Activated T-cell treated with anti-CD3 and anti-CD28 coated beads, Interleukin-2, amount 50 U/mL, for 48 hours (primary cell): ENCODE measurements at places on chromosomes 12 and 14.

DNA sequence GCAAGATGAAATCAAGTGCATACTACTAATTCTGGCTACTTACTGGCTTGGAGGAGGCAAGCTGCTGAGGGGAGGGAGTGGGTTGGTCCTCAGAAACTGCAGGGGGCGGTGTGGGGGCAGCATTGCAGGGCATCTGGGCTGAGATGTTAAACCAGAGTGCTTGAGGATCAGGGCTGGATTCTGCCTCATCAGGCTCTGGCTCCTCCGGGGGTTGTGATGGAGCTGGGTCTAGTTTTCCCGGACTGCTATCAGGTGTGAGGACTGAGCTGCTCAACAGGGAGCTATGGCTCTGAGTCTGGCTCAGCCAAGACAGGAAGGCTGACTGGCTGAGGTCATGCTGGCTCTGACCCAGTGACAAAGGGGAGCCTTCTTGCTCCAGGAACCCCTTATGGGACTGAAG lies 28.6 kb downstream of the BAZ2A start:
- no peak for DNase-seq

- no peak for DNase-seq
Measured at GRCh38 chr12:84644908-84645307, 267.7 kb downstream of the SLC6A15 start.

DNA sequence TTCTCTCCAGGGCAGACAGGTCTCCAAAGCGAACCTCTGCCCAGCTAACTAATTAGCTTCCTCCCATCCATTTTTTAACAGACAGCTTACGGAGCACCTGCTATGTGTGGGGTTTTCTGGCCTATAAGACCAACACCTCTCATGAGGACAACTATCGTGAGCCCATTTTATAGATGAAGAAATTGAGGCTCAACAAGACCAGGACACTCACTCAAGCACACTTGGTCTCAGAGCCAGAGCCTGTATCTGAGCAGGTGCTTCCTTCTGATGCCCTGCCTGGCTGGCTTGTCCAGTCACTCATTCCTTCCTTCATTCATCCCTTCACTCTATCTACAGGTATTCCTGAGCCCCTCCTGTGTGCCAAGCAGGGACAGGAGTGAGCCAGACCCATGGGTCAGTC lies 6.1 kb downstream of the TRPV4 start:
- no peak for DNase-seq

- no peak for DNase-seq
Measured at GRCh38 chr12:26068503-26068902, 56.3 kb downstream of the BHLHE41 start.

DNA sequence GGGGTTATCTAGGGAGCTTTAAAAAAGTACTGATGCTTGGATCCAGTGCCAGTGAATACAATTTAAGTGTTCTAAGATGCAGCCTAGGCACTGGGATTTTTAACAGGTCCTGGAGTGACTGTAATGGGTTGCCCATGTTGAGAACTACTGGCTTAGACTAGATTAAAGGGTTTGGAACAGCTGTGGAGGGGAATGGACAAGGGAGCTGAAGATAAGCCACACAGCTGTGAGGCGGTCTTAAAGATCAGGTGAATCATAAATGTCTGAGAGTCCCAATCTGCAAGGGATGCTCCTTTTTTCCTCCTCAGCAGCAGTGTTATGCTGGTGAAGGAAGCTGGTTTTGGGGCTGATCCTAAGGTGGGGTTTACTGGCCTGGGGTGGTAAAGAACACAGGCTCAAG lies 35.5 kb upstream of the FRMD6 start:
- no peak for DNase-seq

DNA sequence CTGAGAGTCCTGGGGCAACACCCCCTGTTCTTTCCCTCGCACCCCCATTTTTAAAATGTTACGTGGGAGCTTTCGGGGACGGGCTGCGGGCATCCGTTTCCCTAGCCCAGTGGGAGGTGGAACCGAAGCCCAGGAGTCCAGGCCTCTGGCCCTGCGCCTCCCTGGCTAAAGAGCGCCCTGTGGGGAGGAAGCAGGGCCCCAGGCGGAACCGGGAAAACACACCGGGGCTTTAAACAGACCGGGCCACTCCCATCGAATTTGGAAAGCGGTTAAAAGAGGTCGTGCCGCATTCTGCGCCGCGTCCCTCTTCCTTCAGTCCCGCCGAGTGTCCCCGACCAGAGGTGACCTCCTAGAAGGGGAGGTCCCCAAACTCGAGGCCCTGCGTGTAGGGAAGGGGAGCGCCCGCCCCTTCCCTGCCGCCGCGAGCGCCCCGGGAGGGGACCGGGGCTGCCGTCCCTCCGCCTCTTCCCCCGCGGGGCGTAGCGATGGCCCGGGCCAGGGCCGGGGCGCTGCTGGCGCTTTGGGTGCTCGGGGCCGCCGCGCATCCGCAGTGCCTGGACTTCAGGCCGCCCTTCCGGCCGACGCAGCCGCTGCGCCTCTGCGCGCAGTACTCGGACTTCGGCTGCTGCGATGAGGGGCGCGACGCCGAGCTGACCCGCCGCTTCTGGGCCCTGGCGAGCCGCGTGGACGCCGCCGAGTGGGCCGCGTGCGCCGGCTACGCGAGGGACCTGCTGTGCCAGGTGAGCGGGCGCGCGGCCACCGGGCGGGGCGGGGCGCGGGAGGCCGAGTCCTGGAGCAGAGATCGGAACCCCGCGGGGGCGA lies at the start of gene HHIPL1:
Gene HHIPL1, plus strand, starts transcription at position 407 of the 822 bp plus-strand sequence. Its CDS starts 79 bp downstream, at position 486.
- no peak for DNase-seq

GRCh38 chr14:94768521-94769390 lies 1.2 kb downstream of the GSC start:
- DNase-seq = peak; percentile 55

DNA sequence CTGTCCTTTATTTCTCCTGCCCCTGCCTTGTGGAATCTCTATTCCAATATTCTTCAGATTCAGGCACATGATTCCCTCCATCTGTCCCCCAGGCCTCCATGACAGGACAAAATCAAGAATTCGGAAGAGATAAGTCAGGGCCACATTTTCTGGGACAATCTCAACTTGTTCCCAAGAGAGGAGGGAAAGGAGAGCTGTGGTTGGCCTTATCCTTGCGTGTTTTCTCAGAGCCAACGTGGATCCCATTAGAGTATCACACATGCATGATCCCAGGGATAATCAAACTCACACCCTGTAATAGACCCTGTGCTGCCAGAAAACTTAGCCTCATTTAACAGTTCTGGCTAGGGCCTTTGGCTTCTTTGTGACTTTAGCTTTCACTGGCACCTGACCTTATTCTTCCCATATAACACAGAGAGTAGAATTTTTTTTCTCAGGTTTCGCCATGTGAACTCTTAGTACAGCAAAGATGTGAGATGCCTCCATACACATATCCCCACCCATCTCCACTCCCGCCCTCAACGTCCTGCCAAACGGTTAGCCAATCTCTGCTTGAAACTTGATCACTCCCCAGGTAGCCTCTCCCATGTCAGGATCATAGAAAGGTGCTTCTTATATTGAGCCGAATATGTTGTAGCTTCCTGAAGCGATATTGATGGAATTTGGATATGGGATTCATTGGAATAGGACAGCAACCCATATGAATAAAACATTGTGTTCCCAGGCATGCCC lies 6.7 kb upstream of the KRT1 start:
- DNase-seq = no peak

GRCh38 chr14:57246933-57247657 lies 21.6 kb downstream of the EXOC5 start:
- no peak for DNase-seq

DNA sequence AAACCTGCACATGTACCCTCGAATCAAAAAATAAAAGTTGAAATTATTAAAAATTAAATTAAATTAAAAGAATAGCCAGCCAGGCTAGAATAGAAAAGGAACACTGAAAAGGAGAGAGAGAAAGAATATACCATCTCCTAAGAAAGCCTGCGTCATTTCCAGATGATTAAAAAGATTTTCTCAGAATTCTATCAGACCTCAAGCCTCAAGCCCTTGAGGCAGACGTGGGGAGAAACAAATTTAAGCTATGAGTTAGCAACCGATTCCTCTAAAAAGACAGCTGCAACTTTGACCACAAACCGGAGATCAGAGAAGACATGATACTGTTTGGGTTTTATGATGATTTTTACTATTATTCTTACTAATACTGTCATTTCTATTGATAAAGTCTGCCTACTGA lies 138.3 kb downstream of the KSR2 start:
- no peak for DNase-seq

DNA sequence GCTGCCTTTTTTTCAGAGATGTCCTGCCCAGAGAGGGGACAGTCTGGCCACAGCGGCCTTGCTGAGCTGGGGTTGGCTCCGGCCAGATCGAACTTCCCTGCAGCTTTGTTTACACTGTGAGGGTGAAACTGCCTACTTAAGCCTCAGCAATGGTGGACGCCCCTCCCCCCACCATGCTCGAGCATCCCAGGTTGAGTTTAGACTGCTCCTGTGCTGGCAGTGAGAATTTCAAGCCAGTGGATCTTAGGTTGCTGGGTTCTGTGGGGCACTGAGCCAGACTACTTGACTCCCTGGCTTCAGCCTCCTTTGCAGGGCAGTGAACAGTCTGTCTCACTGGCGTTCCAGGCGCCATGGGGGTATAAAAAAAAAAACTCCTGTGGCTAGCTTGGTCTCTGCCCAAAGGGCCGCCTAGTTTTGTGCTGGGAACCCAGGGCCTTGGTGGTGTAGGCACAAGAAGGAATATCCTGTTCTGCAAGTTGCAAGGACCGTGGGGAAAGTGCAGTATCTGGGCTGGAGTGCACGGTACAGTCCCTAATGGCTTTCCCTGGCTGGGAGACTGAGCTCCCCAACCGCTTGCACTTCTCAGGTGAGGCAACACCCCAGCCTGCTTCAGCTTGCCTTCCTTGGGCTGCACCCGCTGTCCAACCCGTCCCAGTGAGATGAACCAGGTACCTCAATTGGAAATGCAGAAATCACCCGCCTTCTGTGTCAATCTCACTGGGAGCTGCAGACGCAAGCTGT lies 79.1 kb downstream of the LRIG3 start:
- no peak for DNase-seq

GRCh38 chr12:24378548-24379407 lies 429.3 kb upstream of the SOX5 start:
- no peak for DNase-seq

GRCh38 chr12:104792570-104792969 lies 165.5 kb downstream of the SLC41A2 start:
- no peak for DNase-seq

GRCh38 chr12:92438641-92439419 lies 264.0 kb upstream of the PLEKHG7 start:
- DNase-seq = no peak

DNA sequence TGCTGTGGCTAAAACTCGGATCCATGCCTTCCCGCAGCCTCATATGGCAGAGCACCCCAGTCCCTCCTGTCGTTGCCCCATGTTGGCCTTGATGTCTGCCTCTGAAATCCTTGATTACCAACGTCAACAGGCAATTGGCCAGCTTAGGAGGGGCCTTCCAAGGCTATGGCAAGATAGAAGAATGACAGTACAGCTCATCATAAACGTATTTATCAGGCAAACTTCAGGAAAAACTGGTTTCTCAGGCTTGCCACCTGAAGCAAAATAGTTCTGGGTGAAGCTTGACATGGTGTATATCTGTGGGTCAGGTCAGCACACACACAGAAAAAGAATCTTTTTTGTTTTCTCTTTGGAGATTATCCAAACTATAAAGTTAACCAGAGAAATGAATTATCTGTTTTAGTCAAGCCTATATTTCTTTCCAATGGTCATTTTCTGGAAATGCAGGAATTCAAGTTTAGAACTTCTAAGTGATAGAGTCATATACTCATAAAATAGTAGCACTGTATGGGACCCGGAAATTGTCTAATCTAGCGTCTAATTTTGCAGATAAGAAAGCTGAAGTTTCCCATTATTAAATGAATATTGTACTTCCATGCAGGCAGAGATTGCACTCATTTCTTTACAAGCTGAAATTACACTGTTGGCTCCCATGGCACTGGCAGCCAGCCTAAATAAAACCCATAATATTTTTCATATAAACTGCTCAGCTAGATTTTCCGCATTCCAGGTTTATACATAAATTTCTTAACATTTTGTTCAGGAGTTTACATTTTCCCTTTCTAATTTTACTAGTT lies 24.4 kb upstream of the DUSP16 start:
- DNase-seq = no peak

GRCh38 chr12:75623631-75624154 lies 112.3 kb upstream of the KRR1 start:
- no peak for DNase-seq

DNA sequence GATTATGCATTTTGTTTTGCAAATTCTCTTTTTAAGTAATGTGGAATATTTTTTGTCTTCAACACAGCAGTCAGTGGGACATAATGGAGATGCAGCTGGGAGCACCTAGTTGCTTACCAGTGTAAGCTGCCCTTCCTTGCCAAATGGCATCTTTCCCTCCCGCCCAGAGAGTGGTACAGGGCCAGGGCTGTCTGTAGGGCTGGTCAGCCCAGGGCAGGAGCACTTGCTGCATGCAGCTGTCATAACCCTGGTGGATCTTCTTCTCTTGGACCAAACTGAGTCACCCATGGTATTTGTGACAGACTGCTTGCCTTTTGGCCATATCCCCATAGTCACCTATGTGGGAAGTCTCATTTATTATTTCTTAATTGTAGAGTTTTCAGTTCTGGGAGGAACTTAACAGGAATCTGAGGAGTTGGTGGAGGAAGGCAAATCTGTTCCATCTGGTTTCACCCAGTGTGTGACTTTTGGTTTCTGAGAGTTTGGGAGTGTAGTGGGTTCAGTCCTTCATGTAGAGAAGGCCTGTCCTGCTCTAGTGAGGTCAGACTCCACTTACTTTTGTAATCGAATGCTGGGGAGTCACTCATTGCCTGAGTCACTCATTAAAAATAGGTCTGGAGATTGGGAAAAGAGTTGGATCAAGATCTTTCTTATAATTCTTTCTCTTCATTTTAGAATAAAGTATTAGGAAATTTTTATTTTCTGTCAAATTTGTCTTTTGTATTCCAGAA lies 62.0 kb upstream of the ASPG start:
- no peak for DNase-seq
